Bone marrow (tissue), 2 donors: ENCODE measurements at places on chromosomes 13 and 19.
A peak's percentile ranks its signal among the peaks of the same experiment; 100 is the strongest.

GRCh38 chr13:113860665-113861432 is 3.0 kb downstream of the GAS6 start:
- DNase-seq = no peak

DNA sequence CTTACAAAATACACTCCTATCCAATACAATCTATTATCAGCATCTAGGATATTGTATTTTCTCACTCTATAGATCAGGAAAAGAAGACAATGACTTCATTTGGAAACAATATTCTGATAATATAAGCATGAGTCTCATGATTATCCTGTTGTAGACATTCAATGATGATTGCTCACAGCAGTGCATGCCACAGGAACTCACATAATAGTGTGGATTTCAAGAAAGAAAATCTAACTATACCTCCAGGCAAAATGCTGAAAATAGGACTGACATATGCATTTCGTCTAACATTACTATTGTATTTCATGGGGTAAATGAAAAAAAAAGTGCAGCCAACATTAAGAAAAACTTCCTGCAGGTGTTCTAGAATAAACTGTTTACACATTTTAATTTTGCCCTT is 122.6 kb downstream of the POSTN start:
- no peak for DNase-seq

DNA sequence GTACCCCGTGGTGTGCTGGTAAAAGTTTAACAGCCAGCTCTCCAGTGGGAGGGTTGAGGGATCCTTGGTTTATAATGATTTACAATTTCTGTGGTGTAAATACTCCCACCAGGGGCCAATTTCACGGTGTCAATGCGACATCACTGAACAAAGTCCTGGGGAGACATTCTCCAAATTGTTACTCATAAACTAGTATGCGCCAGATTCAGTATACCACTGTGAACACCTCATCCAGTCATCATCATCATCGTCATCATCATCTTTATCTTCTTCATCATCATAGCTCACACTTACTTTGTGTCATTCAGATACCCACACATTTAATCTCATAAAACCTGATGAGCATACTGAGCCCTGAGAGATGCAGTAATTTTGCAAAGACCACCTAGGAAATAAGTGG is 17.2 kb upstream of the TNFSF14 start:
- no peak for DNase-seq

DNA sequence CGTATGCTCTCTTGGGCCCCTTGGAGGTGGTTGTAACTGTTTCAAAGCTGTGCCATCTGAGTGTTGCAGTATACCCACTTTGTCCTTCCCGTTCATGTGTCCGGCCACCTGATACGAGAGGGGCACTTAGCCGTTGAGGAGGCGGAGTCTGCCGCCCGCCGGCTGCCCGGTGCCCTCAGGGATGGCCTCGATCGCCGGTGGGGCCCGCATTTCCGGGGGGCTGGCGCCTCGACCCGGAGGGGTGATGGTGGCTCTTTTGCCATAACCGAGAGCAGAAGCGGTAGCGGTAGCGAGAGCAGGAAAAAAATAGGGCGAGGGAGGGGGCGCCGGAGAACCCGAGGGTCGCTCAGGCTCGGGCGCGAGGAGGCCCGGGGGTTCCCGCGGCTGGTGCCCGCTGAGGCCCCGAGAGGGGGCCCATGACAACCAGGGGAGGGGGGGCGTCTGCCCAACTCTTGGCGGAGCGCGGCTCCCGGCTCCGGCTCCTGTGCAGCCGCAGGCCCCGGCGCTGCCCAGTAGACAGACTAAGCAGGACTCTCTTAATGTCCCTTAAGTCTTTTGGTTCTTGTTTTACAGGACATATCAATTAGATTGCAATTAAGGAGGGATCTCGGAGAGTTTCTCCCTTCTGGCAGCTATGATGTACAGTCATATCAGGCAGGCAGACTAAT is 342.7 kb upstream of the SGCG start:
- DNase-seq = no peak

DNA sequence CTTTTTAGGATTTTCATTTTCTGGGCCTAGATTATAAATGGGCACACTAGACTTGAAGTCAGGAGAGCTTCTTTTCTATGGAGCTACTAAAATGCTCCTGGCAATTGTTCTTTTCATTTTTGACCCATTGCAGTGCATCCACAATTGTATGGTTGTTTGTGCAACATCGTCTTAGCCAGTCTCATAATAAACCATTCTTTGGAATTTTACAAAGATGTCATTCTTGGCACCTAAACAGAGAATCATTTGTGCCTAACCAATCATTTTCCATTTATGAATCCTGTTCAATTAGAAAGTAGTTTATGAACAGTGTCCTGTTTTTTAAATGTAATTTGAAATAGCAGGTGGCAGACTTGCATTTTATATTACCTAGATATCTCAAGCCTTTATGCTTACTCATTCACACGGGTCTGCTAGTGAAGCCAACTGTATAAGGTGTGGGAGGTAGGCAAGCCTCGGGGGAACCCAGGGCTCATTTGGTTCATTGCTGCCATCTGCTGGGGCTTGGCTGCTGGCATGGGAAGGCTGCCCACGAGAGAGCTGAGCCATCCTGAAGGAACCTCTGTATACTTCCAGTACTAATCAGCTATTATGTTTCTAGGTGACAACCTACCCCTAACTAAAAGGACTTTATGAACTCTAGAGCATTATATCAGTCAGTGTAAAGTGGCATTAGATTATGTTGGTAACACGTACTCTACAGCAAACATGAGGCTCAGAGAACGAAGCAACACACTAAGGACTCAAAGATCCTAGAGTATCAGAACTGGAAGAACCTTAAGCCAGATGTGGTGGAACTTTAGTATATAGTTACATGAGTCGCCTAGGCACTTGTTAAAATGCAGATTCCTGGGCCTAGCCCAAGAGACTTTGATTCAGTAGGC is 60.0 kb downstream of the TPT1 start:
- no peak for DNase-seq

GRCh38 chr13:20550799-20551198 is 16.2 kb upstream of the IFT88 start:
- DNase-seq = peak; percentile 27

GRCh38 chr19:35267353-35267817 is 1.4 kb upstream of the USF2 start:
- DNase-seq = no peak

DNA sequence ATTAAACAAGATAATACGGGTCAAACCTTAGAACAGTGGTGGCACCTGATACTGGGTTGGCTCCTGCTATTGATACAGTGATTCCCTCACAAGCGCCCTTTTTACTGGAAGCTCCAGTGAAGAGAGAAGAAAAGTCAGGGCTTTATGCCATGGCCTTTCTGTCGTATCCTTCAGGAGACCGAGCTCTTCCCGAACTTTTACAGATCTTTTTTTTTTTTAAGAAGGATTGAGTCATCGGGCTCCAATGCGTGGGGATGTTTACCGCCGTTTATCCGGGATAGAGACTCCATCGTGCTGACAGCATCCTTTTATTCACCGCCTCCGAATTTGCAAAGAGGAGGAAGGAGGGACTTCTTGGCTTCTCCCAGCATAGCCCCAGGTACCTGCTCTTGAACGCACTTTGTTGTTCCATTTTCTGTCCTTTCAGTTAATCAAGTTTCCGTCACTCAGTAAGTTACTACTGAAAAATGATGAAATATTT is 574 bp downstream of the ZNF227 start:
- no peak for DNase-seq

DNA sequence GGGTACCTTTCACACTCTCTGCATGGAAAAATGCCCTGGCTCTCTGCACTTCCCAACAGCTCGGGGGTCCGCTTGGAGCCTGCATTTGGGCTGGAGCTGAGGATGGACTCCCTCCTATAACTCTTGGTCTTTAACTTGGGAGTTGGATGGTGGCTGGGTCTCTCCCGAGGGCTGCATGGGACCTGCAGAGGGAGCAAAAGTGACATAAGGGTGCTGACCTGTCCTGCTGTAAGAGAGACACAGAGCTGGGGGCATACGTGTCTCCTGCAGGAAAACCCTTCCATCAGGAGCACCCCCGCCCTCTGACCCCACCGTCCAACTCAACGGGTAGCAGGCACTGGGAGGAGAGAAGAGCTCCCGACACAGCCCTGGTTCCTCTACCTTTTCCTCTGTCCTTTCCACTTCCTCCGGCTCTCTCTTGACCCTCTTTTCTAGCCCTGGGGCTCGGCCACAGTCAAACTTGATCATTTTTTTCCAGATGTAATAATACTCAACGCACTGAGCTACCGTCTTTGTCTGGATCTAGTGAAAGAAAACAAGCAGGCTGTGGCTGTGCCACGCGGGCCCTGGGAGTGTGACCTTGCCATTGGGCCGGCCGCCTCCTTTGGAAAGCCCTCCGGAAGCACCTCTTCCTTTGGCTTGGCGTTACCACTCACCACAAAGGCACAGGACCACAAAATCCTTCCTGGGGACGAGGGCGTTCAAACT is 6.8 kb upstream of the NAPA start:
- no peak for DNase-seq

DNA sequence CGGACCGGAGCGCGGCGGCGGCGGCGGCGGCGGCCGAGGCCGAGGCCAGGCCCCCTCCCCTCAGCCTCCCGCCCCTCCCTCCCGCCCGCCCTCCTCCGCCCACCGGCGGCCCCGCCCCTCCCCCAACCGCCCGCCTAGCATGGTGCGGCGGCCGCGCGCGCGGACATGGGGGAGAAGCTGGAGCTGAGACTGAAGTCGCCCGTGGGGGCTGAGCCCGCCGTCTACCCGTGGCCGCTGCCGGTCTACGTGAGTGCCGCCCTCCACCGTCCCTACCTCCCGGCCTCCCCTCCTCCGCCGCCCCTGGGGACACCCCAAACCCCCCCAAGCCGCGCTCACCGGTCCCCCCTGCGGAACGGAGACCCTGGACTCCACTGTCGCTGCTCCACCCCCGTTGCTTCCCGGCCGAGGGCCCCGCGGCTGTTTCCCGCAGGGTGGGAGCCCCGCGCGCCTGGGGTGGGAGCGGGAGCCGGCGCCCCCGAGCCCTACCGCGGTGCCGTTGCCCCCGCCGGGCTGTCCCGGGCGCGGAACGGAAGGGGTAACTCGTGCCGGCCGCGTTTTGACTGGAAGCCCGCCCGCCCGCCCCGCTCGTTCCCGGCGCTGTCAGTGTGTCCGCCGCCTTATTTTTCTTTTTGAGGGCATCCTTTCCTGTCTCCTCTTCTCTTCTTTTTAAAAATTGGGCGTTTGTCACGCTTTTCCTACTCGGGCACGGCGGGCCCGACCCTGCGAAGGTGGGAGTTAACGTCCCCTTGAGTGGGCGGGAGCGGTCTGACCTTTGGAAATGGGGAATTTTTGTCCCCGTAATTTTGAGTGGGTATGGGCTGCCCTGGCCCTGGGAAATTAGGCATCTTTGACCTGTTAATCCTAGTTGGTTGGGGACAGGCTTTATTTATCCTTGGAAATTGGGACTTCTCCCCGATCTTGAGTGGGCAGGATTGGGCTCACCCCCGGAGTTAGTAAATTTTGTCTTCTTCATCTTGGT is 576 bp downstream of the DOT1L start:
- no peak for DNase-seq

DNA sequence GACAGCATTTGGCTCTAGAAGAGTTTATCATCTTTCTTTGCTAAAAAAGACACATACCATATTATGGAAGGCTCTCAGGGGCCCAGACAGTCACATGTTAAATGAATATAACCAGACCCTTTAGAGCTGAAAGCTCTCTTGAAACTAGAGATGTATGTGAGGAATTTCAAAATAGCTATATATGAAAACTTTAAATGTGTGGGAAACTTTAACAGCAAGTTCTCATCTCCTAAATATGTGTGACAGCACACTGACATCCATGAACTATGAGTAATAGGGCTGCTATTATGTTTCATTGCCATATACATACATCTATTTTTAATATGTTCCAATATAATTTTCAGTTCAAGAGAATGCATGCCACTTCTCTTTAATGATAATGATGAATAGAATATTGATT is 509.5 kb downstream of the GPC6 start:
- no peak for DNase-seq

GRCh38 chr13:71251292-71251951 is 615.6 kb downstream of the DACH1 start:
- DNase-seq = no peak

DNA sequence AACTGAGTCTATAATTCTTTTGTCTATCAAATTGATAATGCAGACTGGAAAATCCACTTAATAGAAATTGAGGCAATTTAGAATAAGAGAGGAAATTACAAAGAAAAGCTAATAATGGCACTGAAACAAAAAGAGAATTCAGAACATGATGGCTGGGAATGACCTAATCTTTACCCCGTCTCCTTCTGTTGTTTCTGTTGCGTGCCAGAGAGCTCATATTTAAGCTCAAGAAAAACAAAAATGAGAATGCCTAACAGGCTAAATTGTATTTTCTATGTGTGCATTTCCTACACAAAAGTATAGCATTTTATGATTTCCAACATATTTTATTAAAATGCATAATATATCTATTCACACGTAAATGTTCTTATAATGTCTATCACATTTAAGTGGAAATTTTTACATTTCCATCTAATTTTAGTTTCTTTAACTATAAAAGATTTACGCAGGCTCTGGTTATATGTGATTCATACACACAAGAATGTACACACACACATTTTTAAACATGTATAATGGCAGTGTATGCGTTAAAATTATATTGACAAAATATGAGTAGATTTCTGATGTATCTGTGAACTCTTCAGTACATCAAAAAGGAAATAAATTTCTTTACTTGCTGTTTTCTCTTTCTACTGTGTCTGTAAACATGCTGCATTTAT is 432.3 kb downstream of the SLITRK6 start:
- no peak for DNase-seq

DNA sequence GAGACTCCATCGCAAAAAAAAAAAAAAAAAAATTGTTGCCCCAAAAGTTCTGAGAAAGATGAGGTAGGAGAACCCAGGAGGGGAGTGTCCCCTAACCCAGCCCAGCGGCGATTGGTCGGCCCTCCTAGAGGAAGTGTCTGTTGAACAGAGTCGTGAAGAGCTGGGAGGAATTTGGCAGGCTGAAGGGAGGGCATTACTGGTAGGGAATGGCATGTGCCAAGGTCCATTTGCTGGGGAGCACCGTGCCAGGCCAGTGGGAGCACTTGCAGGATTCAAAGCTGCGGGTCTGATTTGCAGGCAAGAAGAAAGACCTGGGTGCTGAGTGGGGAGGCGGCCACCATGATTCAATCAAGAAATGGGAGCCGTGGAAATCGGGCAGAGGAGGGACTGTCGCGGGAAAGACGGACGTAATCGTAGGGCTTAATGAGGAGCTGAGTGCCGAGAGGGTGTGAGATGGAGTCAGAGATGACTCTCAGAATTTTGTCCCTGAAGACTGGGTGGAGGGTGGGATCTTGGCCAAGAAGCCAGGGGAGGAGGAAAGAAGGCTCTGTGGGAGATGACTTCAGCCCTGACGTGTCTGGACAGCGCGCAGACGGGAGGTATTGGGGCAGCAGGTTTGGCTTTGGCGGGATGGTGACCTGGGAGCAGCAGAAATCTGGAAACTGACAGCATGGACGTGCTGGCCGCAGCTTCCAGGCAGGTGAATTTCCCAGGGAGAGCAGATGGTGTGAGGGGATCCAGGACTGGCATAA is 15.4 kb downstream of the CERS4 start:
- no peak for DNase-seq

GRCh38 chr13:110907951-110908898 is 6.6 kb downstream of the ANKRD10 start:
- DNase-seq = no peak
